ENCODE measurements at places on chromosomes 3 and 15. TPM values are rescaled to one million over a fixed set of nuclear protein-coding genes. Genes with fewer than 3 reads are reported as not detected.

LRTM1 gene
- total RNA-seq = not detected

AGBL1 gene
- total RNA-seq = not detected

GRCh38 chr3:15300323-15301078 is 31.9 kb downstream of the SH3BP5 start:
- peak; percentile 18 for DNase-seq

GRCh38 chr3:143763564-143764162 is 84.6 kb downstream of the SLC9A9 start:
- DNase-seq = no peak

DNA sequence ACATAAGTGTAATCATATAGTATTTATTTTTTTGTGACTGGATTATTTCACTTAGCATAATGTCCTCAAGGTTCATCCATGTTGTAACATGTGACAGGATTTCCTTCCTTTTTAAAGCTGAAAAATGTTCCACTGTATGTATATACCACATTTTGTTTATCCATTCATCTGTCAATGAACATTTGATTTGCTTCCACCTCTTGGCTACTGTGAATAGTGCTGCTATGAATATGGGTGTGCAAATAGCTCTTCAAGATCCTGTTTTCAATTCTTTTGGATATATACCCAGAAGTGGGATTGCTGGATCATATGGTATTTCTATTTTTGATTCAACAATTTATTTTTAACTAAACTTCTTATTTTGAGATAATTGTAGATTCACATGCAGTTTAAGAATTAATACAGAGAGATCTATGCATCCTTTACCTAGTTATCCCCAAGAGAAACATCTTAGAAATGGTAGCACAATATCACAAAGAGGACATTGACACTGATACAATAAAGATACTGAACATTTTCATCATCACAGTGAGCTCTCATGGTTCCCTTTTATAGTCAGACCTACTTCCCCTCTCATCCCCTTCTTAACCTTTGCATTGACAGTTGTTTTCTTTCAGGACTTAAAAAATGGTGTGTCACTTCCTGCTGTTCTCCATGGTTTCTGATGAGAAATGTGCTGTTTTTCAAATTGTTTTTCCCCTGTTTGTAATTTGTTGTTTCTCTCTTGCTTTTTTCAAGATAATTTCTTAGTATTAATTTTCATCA is 90.1 kb downstream of the SATB1 start:
- DNase-seq = no peak

- DNase-seq = no peak
These were observed 39.9 kb upstream of the LDHAL6B start for GRCh38 chr15:59166601-59167265.

SLCO2A1 gene
- 0.10 TPM for total RNA-seq

Data from activated T-cell treated with anti-CD3 and anti-CD28 coated beads, Interleukin-2, amount 50 U/mL, for 72 hours (primary cell).